Caco-2 (cell line): ENCODE measurements at places on chromosomes 3 and 15.
A peak's percentile ranks its signal among the peaks of the same experiment; 100 is the strongest.

DNA sequence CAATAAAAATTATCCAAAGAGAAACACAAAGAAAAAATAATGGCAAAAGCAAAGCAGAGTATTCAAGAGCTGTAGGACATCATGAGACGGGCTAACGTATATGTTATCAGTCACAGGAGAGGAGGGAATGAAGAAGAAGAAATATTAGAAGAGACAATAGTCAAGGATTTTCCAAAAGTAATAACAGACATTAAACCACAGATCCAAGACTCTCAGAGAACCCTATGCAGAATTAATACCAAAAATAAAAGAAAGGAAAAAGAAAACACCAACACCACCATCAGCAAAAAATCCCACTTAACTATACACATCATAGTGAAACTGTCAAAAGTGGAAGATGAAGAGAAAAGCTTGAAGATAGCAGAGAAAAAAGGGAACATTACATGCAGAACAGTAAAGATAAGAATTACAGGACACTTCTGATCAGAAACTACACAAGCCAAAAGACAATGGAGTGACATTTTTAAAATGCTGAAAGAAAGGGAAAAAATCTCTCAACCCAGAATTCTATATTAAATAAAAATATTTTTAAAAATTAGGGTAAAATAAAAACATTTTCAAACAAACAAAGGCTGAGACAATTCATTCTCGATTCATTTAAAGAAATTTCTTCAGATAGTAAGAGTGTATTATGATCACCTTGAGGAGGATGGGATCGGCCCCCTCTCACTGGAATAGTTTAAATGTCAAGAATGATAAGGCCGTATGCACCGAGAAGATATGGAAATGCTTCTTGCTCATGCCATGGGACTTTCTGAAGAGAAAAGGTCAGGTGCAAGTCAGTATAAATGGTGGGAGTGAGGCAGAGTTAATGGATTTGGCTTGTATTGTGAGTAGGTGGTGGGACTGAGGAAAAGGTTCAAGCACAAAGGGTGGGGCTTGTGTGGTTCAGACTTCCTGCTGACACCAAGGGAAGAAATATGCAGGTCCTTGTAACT lies 28.5 kb downstream of the TM2D3 start:
- no peak for DNase-seq

DNA sequence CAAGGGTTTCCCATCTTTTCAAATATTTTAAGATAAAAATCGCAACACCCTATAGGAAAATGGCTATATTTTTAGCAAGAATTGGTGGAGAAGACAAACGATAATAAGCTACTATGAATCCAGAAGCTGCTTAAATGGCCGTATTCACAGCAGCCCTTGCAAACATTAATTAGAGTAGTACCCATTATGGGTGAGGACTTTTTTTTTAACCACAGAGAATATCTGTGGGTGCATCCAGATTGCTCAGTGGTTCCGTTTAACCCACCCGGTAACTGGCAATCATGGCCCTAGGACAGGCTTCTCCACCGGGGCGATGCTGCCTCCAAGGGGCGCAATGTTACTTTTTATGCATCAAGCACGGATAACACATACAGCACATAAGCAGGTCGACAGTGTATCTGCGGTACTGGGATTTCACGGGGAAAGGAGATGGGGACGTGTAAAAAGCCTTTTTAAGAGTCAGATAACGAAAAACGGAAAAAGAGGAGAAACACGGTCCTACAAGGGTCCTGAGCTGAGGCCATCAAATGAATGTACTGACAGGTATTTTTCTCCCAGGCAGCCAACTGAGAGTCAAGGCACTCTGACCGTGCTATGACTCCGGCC lies 968 bp upstream of the TMEM266 start:
- DNase-seq: peak; percentile 46

GRCh38 chr15:39744334-39745103 lies 38.1 kb downstream of the FSIP1 start:
- DNase-seq: no peak

DNA sequence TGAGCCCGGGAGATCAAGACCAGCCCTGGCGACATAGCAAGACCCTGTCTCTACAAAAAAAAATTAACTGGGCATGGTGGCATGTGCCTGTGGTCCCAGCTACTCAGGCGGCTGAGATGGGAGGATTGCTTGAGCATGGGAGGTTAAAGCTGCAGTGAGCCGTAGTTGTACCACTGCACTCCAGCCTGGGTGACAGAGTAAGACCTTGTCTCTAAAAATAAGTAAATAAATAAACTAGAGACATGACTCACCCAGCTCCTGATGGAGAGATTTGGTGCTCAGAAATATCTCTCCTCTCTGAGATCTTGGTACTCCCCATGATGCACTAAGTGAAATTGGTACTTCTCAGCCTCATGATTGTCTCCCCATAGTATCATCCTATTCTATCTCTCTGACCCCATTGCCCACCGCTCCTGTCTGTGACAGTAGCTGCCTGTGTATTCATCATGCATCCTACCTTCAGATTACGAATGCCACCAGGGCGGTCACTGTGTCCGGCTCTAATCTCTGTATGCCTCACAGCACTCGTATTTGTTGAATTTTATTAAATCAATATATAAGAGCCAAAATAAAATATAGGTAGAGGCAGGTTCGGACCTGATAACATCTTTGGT lies 50.9 kb downstream of the ABHD2 start:
- no peak for DNase-seq

DNA sequence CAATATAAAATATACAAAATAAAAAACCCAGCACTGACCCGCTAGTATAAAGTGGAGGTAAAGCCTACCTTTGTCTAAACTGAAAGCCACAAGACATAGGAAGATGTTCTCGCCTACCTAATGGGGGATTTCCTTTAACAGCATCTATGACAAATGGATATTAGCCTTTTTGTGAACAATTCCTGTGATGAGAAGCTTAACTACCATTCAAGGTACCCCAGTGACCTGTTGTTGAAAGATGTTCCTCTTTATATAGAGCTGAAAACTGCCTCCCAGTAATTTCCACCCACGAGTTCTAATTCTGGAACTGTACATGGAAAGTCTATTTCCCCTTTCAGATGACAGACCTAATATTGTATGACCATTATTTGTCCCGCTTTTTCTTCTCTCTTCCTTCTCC lies 109.8 kb upstream of the RASGRP1 start:
- no peak for DNase-seq

DNA sequence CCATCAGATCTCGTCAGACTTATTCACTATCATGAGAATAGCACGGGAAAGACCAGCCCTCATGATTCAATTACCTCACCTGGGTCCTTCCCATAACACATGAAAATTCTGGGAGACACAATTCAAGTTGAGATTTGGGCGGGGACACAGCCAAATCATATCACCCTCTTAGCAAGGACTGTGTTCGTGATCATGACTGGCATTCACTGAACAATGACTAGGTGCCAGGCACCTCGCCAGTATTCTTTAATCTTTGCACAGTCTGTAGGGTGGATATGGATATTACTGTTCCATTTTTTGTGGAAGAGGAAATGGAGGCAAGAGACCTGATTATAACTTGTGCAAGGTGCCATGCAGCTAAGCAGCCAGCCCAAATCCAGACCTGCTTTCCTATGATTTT lies 77.5 kb downstream of the IGF1R start:
- DNase-seq: no peak

DNA sequence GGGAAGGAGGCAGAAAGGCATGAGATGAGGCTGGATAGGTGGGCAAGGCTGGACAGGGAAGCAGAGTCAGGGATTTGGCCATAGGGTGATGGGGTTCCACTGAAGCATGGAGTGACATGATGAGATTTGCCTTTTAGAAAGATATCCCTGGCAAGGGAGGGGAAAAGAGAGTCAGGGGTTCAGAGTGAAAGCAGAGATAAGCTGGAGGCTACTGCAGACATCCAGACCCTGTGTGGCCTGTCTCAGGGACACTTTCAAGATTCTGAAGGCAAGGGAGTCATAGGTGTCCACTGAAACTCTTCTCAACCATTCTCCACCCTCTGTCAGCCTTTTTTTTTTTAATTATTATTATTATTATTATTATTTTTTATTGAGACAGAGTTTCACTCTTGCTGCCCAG lies 94.0 kb upstream of the SPATA12 start:
- no peak for DNase-seq

- peak; percentile 36 for DNase-seq
These were observed 27.1 kb downstream of the CPN2 start for GRCh38 chr3:194323785-194324735.

DNA sequence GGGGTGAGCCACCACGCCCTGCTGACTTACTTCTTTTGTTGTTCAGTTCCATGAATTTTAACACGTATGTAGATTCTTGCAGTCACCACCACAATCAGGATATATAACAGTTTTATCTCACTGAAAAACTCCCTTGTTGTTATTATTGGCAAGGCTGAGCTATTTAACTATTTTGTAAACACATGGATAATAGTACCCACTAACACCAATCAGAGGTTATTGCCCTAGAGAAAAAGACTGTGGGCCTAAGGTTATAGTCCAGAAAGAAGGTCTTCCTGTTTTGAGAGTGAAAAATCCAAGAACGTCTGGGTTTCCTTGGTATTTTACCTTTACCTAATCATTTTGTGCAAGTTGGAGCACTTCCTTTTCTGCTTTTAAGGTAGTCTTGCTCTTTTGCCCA lies 9.5 kb downstream of the ZWILCH start:
- DNase-seq: no peak

GRCh38 chr3:151816091-151816604 lies 2.2 kb downstream of the AADAC start:
- peak; percentile 82 for DNase-seq
